ENCODE measurements at places on chromosomes 16 and 17.

DNA sequence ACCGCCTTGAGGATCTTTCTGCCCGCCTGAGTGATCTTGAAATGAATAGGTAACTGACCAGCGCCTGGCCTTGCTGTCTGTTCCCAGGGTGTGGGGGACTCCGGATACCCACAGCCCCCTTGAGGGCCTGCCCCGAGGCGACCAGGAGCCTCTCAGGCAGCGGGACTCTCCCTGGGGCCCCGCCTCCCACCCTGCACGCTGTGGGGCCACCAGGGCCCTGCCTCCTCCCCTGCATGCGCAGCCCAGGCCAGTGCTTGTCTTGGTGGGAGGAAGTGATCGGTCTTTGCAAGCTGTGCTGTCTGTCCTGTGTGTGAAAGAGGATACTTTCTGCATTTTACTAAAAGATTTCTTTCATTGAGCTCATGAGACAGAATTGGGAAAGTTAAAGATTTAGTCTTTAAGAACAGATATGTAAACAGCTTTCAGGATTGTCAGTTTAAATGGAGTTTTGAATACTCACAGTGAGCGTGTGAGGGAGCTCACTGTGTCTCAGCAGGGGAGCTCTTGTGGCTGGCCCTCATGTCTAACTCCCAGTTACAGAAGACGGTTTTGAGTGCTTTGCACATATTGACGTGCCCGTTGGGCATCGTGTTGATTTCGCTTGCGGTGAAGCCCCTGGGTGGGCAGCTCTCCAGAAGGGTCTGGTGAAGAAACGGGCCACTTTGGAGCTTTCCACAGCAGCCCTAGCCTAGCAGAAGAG is 36.1 kb upstream of the CAPN15 start:
- DNase-seq, result no peak

DNA sequence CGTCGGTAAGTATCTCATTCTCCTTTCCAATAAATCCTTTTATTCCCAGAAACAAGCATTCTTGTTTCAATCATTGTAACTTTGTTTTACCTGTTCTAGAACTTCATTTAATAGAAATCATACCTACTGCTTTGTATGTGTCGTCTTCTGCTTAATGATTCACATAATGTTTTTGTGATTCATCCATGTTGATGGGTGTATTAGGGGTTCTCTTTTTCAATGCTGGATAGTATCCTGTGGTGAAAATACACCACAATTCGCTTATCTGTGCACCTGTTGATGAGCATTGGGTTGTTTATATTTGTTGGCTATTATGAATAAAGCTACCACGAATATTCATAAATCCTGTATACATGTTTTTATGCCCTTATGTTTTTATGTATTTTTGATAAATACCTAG is 703.2 kb downstream of the MAF start:
- no peak for DNase-seq

GRCh38 chr17:29012535-29012934 is 6.7 kb upstream of the SEZ6 start:
- DNase-seq, result no peak

- peak; percentile 69 for DNase-seq
Observed at GRCh38 chr17:44221084-44221861, 1.8 kb upstream of the UBTF start.

DNA sequence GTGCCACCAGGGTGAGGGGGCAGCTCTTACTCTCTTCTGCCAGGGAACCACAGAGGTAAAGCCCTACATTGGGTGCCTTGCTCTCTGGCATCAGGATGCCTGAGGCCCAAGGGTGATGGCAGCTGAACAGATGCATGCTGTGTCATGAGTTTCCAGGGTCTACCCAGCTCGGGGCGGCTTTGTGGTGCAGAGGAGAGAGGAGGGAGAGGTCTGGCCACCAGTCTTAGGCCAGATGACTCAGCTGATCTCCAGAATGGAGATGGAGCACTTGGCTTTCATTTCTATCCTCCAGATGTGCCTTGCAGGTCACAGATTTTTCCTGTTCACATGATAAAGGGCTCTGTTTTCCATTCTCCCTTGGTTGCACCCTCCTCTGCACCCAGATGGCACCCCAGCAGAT is 23.6 kb upstream of the USP22 start:
- no peak for DNase-seq

- no peak for DNase-seq
Observed at GRCh38 chr16:14335297-14335696, 264.2 kb downstream of the MRTFB start.

Measured in central memory CD4-positive, alpha-beta T cell (primary cell).